ENCODE measurements at places on chromosomes 4 and X.

GRCh38 chrX:56812515-56813105 is 83.6 kb downstream of the NBDY start:
- DNase-seq = no peak

DNA sequence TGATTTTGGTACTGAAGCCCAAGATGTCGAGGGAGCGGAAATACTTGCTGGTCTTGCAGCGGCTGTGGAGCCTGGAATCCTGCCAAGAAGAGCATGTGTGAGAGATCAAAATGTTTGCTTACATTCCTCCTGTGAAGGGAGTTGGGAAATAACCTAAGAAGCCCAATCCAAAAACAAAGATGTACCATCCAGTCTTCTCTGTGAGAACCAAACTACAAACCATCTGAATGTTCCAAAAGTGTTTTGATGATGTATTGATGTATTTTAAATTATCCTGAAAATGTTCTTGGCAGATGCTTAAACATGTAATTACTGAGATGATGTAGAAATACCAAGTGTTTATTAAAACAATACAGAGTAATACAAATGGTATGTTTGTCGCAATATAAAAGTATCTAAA is 10.1 kb upstream of the ADH1A start:
- no peak for DNase-seq

GRCh38 chr4:173257732-173258717 is 76.1 kb downstream of the HMGB2 start:
- DNase-seq = peak; percentile 18

DNA sequence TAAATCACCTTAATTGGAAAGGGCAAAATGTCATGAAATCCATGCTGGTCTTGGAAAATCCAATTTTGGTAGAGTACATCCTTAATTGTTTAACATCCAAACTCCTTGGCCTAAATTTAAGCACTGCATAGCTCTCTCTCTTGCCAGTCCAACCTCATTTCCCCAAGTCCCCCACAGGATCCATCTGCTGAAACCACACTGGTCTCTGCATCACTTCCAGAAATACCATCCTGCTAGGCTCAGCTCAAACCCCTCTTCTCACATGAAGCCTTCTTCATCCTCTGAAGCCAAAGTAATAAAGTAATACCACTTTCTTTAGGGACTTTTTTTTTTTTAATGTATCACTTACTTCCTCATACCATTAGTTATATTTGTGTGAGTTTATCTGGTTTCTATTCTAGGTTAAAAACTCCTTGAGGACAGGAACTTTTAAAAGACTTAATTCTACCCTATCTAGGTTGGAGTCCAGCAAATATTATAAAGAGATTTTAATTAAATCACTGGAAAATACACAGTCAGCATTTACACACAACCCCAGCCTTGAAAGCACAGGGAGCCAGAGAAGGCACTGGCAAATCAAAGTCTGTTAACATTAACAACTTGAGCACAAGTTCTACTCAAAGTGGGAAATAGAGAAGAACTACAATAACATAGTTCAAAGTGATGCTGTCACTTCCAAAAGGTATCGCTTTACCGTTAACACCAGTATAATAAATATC is 16.7 kb upstream of the KLF3 start:
- DNase-seq = no peak

Data from NCI-H1092 (cell line).